Activated T-cell treated with anti-CD3 and anti-CD28 coated beads, Interleukin-2, amount 50 U/mL, for 72 hours (primary cell): ENCODE measurements at places on chromosomes 13 and 19.

DNA sequence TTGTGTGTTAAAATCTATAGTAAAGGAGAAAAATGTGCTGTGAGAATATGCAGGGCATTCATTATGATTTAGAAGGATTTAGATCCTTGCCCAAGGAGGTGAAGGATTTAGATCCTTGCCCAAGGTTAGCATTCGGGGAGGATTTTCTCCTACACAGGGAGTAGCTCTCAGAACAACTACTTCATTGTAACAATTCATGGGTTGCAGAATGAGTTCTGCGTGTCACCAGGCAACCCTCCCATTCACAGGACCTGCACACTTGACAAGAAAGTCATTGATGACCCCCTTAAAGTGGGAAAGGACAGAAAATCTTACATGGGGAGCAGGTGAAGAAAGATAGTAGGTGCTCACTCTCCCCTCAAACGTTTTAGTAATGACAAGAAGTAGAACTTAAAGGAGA, 167.1 kb upstream of the MAB21L1 start:
- no peak for DNase-seq

- peak; percentile 76 for DNase-seq
These were observed 34.9 kb upstream of the TPM4 start for GRCh38 chr19:16041299-16041990.

DNA sequence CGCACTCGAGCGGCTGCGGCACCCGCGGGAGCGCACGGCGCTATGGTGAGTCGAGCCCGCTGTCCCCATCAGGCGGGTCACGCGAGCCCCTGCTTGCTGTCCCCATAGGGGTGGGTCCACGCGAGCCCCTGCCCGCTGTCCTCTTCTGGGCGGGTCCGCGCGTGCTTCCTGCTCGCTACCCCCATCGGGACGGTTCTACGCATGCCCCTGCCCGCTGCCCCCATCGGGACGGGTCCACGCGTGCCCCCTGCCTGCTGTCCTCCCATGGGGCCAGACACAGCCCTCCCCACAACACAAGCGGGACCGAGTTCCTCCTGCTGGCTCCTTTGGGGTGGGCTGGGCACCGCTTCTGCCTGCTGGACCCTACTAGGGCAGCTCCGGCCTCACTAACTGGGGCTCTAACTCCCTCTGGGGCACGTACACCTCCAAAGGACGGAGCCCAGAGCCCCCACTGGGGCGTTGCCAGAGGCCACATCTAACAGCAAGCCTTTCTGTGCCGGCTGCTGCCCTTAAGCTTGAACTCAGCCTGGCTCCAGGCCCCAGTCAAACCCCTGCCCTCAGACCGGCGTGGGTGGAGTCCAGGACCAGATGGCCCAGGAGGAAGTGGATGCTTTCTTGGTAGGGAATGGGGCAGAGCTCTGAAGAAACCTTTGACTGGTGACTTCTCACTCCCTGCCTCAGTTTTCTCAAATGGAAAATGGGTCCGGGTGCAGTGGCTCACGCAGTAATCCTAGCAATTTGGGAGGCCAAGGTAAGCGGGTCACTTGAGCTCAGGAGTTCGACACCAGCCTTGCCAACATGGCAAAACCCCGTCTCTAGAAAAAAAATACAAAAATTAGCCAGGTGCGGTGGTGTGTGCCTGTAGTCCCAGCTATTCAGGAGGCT, 722 bp downstream of the COLGALT1 start:
- peak; percentile 42 for DNase-seq

- DNase-seq = peak; percentile 78
These were observed 19.0 kb upstream of the GPI start for GRCh38 chr19:34345947-34346351.

- no peak for DNase-seq
These were observed 1846.5 kb downstream of the OLFM4 start for GRCh38 chr13:54875111-54875510.

- no peak for DNase-seq
These were observed 111.4 kb downstream of the STOML3 start for GRCh38 chr13:38879278-38879677.
